ENCODE measurements at places on chromosomes 12 and 14.

DNA sequence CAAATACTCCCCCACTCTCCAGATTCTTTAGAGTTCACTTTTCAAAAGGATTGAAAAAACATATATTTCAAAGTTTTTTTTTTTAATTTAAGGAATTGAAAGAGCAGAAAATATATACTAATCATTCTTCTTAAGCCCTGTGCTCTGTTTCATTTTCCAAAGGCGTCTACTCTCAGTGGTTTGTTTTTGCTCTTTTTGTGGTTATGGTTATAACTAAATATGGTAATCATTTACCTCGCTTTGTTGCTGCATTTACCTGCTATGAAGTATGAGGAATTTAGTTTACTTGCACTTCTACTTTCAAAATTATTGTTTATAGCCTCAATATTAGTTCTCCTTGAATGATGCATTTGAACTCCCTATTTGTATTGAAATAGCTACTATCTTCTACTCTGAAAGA is 55.9 kb upstream of the LRRK2 start:
- DNase-seq: no peak

- DNase-seq: no peak
These were observed 101.5 kb downstream of the TAOK3 start for GRCh38 chr12:118271183-118271582.

DNA sequence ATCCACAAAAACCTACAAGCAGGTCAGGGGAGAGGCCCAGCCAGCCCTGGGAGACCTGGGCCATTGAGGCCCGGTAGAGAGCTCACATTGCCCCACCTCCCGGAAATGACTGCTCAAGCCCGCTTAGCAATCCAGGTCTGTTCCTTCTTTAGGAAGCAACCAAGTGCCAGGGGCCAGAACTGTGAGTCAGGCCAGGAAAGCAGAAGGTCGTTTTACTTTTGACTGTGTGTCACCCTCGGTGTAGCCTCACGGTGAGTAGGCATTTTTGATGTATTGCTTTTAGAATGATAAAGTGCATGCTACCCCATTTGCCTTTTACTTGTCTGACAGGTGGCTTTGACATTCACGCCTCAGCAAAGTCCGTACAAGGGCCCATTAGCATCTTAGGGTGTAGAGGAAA is 25.4 kb upstream of the PWP1 start:
- peak; percentile 59 for DNase-seq

GRCh38 chr12:19826980-19827550 is 387.8 kb downstream of the AEBP2 start:
- DNase-seq: no peak

GRCh38 chr12:52637299-52637698 is 14.7 kb downstream of the KRT2 start:
- DNase-seq: no peak

GRCh38 chr14:105100910-105101309 is 35.7 kb upstream of the GPR132 start:
- DNase-seq: no peak

DNA sequence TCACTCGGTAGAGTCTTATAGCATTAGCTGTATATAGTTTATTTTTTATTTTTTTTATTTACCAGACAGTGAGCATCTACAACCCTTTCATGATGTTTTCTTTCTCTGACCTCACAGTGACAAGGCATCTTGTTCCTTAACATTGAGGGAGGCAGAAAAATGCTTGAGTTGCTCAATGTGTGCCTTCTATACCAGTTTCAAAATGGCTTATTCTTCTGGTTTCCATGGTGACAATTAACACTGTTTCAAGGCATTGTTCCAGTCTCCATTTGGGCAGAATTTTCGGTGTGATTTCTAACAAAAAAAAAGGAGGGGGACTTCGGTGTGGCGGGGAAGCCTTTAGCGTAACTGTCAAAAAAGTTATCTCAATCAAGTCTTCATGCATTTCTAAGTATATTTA is 209.7 kb upstream of the NPAS3 start:
- no peak for DNase-seq

- DNase-seq: no peak
These were observed 242.9 kb downstream of the CHST11 start for GRCh38 chr12:104699489-104700190.

DNA sequence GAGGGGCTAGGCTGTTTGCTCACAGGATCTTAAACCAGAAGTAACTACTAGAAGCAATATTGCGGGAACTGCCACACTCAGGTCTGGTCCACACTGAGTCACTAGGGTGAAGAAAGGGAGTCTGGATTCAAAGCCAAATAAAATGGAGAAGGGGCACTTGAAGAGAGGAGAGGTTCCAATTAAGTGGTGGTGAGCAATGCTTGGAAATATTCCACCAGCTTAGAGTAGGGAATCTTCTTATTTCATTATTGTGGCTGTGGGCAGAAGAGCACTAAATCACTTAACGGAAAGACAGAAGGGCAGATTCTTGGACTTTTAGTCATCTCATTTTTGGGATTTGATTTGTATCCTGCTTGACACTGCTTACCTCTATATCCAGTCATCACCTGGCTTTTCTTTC is 48.6 kb upstream of the PPP1R12A start:
- DNase-seq: no peak

GRCh38 chr12:22860926-22861325 is 236.0 kb downstream of the ETNK1 start:
- DNase-seq: no peak

GRCh38 chr12:125773033-125773640 is 707.9 kb downstream of the AACS start:
- no peak for DNase-seq

DNA sequence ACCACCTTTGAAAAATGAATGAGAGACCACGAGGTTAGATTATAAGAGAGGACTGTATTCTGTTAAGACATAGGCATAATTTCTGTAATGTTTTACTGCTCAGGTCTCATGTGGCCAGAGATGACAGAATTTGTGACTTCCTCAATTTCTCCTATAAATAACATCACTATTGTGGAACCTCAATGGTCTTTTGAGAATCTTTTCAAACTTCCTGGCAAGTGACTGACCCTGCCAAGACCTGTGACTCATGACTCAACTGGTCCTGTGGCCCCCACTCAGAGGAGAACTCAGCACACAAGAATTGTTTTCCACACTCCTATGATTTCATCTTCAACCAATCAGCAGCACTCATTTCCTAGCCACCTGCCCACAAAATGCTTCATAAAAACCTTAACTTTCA is 508.2 kb upstream of the ATP2B1 start:
- DNase-seq: peak; percentile 57

GRCh38 chr14:65961004-65961403 is 525.2 kb upstream of the CCDC196 start:
- DNase-seq: peak; percentile 44

GRCh38 chr12:99418379-99418778 is 229.2 kb upstream of the GARIN6 start:
- no peak for DNase-seq

GRCh38 chr14:23207146-23207540 is 23.7 kb upstream of the SLC7A8 start:
- no peak for DNase-seq

- no peak for DNase-seq
These were observed 42.2 kb downstream of the CDKL1 start for GRCh38 chr14:50354527-50354926.

- DNase-seq: no peak
These were observed 419.4 kb downstream of the SNAPC1 start for GRCh38 chr14:62181591-62181990.

DNA sequence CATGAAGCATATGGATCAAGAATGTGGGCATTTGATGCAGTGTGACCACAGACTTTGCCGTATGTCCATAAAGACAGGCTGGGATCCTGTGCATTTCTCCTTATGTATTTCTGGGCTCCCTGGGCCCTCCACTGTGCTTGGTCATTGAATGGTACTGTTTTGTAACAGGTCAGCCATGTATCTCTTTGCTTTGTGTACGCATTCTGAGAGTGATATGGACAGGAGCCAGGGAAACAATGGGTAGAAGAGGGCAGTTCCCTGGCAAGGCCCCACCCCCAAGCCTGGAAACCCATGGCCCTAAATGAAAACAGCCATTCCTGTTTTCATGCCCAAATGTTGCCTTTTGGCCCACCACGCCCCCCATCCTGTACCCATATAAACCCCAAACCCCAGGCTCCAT is 15.2 kb upstream of the FBXO34 start:
- no peak for DNase-seq

- DNase-seq: no peak
These were observed 70.7 kb downstream of the PPHLN1 start for GRCh38 chr12:42396473-42397259.

Data from inflammatory macrophage treated with lipopolysaccharide for 1 hour (primary cell).